ENCODE measurements at places on chromosomes 16 and 17. TPM values are rescaled to one million over a fixed set of nuclear protein-coding genes. Genes with fewer than 3 reads are reported as not detected.

TOM1L2 gene
- polyA plus RNA-seq, result 25.5 TPM

WNT3 gene
- 2.1 TPM for polyA plus RNA-seq

SLC5A2 gene
- 4.8 TPM for polyA plus RNA-seq

KRT12 gene
- polyA plus RNA-seq, result not detected

CLEC19A gene
- polyA plus RNA-seq, result not detected

OTOP3 gene
- polyA plus RNA-seq, result not detected

NOG gene
- polyA plus RNA-seq, result 3.6 TPM

C16orf74 gene
- 7.0 TPM for polyA plus RNA-seq

ZNF500 gene
- polyA plus RNA-seq, result 8.8 TPM

ACADVL gene
- polyA plus RNA-seq, result 386 TPM

TBC1D3G gene
- not detected for polyA plus RNA-seq

Data from GM23248 (cell line).